ENCODE measurements at places on chromosomes 6 and 20. TPM values are rescaled to one million over a fixed set of nuclear protein-coding genes. Genes with fewer than 3 reads are reported as not detected.

TNNC2 gene
- 2,844 TPM for total RNA-seq

BRPF3 gene
- total RNA-seq, result 12.5 TPM

LGSN gene
- total RNA-seq, result not detected

SLC17A2 gene
- total RNA-seq, result not detected

GINM1 gene
- 41.2 TPM for total RNA-seq

TREML2 gene
- total RNA-seq, result under 0.01 TPM

Data from skeletal muscle tissue (tissue), 5 donors.